ENCODE measurements at places on chromosomes 1 and 21.

DNA sequence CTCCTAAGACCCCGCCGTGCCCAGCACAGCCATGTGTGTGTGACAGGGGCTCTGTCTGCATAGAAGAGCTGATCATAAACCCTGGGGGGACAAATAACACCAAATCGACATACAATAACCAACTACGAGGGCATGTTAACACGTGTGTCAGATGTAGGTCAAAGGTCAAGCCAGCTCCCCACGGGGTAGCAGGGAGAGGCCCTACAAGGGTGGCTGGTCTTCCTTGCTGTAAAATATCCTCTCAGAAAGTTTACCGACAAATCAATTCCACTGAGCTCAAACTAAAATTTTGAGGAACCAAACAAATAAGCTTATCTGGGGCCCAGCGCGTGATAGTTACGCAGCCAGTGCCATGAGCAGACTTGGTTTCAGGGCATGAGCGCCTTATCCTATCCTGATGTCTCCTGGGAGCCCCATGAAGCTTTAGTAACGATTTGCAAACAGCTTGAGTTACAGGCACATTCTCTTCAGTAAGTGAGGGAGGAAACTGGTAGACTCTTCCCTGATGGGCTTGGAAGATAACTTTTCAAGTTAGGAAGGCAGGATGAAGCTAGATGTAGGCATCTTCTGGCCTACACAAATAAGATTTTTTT is 2.7 kb upstream of the TMPRSS3 start:
- DNase-seq = no peak

DNA sequence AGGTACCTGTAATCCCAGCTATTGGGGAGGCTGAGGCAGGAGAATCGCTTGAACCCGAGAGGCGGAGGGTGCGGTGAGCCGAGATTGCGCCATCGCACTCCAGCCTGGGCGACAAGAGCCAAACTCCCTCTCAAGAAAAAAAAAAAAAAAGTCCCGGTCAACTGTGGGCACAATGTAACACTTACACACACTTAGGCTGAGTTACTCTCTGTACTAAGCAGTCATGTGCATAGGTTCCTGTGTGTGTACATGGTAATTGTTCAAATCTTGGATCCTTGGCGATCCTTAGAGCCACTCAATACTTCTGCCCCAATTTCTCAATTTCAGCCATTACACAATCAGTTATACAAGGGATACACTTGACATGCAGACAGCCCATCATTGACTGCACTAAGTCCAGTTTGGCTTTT is 11.6 kb downstream of the SDCCAG8 start:
- no peak for DNase-seq

DNA sequence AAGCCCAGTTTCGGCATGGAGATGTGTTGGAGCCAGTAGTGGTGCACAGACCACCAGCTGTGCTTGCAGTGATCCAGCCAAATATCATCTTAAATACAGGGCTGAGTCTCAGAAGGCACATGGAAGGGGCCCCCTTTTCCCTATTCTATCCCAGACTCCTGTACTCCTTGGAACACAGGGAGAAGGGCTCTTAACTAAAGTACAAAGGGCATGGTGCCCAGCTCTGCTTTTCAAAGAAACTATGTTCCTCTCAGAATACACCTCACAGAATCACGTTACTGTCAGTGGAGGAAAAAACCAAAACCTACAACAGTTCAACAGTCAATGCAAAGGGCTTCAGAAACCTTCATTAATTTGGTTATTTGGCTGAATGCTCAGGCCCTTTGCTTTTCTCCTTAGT is 180.6 kb upstream of the C1orf105 start:
- DNase-seq = no peak

DNA sequence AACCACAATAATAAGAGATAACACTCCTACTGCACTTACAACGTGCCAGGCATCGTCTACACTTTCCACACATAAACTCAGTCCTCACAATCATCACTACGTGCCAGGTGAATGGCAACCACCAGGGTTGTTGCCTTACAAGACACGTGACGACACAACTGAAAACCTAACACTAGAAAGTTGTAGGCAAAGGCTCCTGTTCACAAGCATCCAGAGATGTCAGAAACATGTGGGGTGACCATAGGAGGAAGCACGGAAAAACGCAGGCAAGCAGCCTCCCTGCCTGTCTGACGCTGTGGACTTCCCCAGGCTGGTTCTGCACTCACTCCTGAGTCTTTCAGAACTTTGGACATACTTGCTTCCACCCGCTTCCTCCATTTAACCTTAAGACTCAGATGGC is 7.0 kb downstream of the CAPZB start:
- DNase-seq = no peak

DNA sequence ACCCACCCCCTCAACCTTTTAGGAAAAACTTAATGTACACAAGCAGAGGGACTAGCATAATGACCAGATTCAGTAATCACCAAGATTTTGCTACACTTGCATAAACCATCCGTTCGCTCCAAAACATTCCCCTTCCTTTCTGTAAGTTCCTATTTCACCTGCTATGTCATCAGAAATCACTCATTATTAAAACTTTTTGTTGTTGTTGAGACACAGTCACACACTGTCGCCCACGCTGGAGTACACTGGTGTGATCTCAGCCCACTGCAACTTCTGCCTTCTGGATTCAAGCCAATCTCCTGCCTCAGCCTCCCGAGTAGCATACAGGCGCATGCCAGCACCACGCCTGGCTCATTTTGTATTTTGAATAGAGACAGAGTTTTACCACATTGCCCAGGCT is 3.4 kb downstream of the MRPL20 start:
- no peak for DNase-seq

DNA sequence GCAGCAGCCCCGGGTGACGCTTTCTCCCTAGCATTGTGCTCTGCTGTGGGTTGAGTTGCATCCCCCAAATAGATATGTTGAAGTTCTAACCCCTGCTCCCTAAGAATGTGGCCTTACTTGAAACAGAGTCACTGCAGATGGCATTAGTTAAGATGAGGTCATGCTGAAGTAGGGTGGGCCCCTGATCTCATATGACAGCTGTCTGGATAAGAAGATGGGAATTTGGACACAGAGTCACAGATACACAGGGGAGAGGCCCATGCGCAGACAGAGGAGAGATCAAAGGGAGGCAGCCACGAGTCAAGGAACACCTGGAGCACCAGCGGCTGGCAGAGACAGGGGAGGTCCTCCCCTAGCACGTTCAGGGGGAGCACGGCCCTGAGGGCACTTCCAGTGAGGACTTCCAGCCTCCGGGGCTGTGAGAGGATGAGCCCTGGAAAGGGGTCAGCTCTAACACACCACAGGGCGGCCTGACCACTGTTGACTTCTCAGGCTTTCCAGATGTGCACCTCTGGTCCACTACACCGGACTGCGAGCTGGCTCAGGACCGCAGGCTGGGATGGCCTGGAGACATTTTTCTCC is 46.4 kb downstream of the ABCG1 start:
- no peak for DNase-seq

DNA sequence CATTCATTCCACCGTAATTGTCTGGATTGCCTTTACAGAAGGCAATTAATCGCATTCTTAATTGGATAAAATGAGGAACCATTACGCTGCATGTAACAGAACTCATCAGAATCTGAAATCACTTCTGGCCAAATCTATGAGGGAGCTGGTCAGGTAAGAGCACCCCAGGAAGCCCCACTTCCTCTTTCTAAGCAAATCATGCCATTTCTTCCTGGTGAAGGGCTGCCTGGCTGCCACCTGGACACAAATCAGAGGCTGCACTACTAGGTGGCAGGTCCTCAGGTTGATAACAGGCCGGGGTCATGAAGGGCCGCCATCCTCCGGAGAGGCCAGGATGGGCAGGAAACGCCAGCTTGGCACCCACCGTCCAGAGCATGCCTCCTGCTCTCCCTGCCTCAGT is 73.7 kb downstream of the CAPZB start:
- DNase-seq = no peak

DNA sequence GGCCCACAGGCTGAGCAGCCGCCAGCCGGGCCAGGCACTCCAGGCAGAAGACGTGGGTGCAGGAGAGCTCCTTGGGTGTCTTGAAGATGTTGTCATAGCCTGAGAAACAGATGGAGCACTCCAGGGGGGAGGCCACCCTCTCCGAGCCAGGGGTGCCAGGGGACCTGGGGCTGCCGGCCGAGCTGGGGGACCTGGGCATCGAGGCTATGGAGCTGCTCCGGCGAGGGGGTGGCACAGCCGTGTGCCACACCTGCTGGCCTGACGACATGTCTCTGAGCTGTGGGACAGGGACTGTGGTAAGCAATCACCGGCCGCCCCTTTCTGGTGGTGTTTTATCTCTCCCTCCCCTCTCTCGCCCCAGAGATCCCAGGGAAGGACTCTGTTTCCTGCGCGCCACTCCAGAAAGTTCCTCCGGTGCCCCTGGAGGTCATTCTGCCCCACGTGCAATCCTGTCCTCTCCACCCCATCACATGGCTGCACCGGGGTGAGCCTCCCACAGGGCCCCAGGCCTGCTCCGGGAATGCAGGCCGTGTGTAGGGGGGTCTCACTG is 1.7 kb downstream of the RNF223 start:
- no peak for DNase-seq

- DNase-seq = no peak
Measured at GRCh38 chr1:57238233-57238781, 185.6 kb downstream of the DAB1 start.

DNA sequence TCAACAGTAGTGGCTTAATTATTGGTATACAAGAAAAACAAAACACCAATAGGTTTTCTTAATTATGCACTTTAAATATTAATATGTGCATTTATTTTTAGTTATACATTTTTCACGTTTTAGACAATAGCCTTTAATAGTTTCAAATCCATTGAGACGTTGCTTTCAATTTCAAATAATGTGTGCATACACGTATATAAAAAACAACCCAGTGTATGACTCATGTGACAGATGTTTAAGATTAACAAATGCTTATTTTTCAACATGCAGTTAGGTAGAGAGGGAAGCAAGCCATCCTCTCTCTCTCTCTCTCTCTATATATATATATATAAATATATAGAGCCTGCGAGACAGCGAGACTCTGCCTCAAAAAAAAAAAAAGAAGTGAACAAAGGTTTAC is 24.3 kb downstream of the EYA3 start:
- DNase-seq = no peak

- DNase-seq = no peak
Measured at GRCh38 chr1:202745323-202745888, 35.2 kb upstream of the SYT2 start.

DNA sequence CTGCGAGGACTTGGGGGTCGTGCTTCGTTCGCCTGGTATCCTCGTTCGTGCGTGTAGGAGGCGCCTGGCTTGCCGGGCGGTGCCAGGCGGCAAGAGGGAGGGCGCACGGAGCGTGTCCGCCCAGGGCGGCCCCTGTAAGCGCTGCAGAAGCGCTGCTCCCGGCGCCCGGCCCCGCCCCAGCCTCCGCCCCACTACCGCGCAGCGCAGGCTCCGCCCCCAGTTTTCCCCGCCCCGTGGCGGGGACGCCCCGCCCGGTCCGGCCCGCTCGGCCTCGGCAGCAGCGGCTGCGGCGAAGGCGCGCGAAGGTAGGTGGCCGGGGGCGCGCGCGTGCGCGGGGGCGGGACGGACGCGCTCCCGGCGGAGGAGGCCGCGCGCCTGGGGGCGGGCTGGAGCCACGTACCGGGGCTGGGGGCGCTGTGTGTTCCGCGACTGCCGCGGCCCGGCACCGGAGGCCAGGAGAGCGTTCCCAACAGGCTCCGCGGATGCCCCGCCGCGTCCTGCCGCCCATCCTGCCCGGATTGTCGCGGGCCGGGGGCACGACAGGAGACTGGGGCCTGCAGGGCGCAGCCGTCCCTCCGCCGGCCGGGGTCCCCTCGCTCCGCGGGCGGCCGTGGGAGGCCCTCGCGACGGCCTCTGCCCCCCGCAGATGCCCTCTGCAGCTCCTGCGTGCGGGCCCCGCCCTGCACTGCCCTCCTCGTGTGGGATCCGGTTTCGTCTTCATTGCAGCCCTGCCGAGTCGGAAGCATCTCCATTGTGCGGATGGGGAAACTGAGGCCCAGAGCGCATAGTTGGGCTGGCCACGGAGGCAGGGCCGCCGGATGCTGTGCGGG is 7.7 kb upstream of the CROCC start:
- DNase-seq = peak; percentile 96

- DNase-seq = no peak
Measured at GRCh38 chr1:33176362-33176850, 5.4 kb downstream of the TRIM62 start.

DNA sequence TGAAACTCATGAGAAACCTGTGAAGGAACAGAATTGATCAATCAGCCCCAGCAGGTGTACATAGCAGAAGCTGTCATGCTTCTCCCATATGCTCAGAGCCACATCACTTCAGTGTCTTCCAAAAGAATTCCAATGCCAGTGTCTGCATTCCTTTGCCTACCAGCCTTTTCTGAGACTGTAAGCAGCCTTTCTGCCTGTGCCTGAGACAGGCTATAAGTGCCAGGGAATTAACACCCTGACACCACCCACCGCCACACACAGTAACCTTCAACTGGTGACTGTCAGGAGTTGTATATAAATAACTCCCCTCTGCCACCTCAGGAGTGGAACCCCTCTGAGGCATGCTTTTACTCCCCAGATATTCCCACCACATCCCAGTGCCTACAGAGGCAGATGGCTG is 38.1 kb upstream of the SLAMF9 start:
- DNase-seq = no peak

GRCh38 chr1:25644962-25645361 is 28.4 kb downstream of the MAN1C1 start:
- peak; percentile 12 for DNase-seq

DNA sequence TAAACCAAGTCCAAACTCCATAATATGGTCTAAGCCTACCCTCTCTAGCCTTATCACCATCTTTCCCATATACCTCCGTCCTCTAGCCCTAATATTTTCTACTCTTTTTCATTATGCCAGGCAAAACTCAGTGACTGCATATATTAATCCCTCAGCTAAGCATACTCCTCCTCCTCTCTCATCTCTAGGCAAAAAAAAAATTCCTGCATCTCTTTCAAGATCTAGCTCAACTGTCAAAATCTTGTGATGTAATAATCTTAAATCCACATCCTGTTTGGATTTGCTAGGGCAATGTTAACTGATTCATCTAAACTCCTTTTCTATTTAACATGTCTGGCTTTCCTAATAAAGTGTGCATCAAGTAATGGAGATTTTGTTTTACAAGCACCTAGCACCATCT is 20.4 kb downstream of the PRPF38A start:
- no peak for DNase-seq

DNA sequence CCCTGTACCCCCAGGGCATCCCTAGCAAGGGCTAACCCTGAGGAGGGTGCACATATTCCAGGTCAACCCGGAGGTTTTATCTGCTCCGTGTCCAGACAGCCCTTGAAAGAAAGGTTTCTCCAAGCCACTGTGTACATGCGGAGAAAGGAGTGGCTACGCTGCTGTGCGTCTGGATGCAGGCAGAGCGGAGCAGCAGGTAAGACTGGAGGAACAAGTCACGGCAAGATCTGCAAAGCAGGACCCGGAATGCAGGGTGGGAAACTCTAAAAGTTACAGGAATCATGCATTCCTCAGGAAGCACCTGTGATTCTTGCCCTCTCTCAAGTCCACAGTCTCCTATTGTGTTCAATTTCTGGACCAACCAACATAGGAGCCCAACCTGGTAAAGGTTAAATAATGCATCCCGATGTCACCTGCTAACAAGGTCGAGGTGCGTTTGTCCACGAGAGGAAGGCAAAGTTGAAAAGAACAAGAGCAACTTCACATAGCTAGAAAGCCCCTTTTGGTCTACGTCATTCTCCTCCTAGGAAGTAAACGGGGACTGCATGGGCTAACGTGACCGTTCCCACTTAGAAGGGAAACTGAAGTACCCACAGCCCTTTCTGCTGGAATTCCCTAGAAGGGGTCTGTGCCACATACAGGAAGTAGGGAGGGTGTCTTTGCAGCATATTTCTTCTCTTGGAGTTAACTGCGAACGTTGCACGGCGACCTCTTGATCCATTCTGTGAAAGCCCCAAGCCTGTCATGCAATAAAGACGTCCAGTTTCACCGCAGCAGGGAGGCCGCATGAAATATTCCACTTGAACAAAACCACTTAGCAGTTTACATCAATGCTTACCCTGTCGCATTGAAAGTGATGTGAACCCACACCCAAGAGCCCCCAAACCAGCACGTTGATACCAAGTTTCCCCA is 5.8 kb downstream of the TIAM1 start:
- DNase-seq = no peak

Data from activated T-cell treated with anti-CD3 and anti-CD28 coated beads, Interleukin-2, amount 50 U/mL, for 48 hours (primary cell).